ENCODE measurements at places on chromosomes 11 and 22.
A peak's percentile ranks its signal among the peaks of the same experiment; 100 is the strongest.

DNA sequence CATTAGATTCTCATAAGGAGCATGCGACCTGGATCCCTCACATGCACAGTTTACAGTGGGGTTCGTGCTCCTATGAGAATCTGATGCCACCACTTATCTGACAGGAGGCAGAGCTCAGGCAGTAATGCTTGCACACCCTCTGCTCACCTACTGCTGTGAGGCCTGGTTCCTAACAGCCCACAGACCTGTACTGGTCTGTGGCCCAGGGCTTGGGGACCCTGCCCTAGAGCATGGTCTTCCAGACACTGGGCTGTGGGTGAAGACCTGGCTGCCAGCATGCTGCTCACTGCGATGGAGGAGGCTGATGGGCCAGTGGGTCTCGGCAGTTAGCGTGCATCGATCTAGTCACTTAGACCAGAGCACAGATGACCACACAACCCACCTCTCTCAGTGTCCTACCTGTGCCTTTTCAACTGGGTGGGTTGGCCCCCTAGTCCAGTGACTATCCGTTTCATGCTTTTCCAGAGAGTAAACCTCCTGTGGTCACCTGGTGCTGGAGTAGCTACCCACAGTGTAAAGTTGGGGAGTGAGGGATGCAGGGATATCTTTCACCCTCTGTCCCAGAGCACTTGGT, 21.1 kb downstream of the MED15 start:
- DNase-seq, result no peak

GRCh38 chr22:27329131-27329850, 472.3 kb downstream of the MN1 start:
- DNase-seq, result no peak

DNA sequence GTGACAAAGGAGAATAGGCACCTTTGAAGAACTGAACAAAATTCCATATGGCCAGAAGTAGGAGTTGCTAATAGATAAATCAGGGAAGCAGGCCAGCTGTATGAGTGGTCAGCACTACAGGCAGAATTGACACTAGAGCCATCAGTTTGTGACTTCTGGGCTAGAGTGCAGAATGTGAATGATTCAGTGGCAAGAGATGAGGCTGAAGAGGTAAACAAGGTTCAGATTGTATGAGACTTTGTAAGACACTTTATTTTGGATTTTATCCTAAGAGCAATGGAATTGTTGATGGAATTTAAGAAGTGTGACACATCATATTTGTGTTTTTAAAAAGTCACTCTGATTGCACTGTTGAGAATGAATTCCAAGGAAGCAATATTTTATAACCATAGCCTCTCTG, 12.9 kb downstream of the BIRC3 start:
- DNase-seq, result no peak

DNA sequence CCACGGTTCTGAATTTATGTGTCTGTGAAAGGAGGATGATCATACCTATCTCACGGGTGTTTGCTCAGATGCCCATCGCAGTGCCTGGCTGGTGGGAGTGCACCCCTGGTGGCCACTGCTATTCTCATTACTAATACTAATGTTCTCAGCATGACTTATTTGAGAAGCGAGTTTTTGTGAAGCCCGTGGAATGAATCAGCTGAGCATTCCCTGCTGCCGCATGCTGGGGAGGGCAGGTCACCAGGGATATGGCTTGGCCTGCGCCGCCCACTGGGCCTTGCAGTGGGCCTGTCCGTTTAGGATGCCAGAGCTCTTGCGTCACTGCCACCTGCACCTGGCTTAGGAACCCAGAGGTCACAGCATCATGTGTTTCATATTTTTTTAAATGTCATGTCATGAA, 16.9 kb downstream of the CTTN start:
- no peak for DNase-seq

- DNase-seq, result peak; percentile 69
These were observed 36.0 kb downstream of the PRCP start for GRCh38 chr11:82864268-82864667.

GRCh38 chr11:22133776-22134175, 59.1 kb upstream of the ANO5 start:
- no peak for DNase-seq

GRCh38 chr11:93652161-93652597, 9.3 kb upstream of the CEP295 start:
- no peak for DNase-seq

DNA sequence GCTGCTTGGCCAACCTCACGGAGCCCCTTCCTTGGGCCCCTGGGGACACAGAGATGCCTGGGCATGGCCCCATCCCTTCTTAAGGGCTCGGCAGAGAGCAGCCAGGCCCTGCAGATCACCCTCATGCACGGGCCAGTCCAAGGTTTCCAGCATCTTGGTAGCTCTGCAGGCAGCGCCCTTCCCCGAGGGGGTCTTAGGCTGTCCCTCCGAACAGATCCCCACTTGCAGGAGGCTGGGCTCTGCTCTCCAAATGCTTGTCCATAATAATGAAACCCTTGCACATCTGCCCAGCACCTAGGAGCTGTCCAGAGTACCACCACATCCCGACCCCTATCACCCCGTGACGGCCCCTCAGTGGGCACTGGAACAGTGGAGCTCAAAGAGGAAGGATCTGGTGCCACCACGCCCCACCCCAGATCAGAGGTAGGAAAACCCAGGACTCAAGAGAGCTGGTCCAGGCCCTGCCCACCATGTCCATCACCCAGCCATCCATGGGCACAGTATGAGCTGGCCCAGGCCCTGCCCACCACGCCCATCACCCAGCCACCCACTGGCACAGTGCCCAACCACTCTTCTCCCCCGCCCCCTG, 92.5 kb upstream of the PRR5 start:
- DNase-seq, result no peak

- no peak for DNase-seq
These were observed 69.5 kb upstream of the SYT13 start for GRCh38 chr11:45355706-45356041.

- no peak for DNase-seq
These were observed 152.0 kb upstream of the SYN3 start for GRCh38 chr22:33209930-33210784.

DNA sequence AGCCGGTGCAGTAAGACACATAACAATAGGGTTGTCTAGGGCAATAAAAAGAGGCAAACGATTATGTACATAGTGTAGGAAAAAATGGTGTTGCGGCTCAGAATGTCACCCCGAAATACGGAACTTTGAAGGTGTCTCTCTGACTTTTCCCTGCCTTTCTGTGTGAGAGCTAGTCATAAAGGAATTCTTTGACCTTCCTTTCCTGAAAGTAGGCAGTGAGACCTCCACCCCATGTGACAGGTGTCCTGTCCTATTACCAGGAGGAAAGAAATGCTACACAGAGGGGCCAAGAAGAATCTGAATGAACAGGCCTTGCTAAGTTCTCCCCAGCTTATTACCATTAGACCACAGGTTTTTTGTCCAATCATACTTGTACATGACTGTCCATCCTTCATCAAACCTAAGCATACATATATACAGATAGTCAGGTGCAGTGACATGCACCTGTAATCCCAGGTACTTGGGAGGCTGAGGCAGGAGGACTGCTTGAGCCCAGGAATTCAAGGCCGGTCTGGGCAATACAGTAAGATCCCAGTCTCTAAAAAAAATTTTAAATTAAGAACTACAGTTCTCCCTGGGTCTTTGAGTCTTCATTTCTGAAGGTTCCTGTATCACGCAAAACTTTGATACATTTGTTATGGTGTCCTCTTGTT, 16.1 kb upstream of the TOP3B start:
- no peak for DNase-seq

DNA sequence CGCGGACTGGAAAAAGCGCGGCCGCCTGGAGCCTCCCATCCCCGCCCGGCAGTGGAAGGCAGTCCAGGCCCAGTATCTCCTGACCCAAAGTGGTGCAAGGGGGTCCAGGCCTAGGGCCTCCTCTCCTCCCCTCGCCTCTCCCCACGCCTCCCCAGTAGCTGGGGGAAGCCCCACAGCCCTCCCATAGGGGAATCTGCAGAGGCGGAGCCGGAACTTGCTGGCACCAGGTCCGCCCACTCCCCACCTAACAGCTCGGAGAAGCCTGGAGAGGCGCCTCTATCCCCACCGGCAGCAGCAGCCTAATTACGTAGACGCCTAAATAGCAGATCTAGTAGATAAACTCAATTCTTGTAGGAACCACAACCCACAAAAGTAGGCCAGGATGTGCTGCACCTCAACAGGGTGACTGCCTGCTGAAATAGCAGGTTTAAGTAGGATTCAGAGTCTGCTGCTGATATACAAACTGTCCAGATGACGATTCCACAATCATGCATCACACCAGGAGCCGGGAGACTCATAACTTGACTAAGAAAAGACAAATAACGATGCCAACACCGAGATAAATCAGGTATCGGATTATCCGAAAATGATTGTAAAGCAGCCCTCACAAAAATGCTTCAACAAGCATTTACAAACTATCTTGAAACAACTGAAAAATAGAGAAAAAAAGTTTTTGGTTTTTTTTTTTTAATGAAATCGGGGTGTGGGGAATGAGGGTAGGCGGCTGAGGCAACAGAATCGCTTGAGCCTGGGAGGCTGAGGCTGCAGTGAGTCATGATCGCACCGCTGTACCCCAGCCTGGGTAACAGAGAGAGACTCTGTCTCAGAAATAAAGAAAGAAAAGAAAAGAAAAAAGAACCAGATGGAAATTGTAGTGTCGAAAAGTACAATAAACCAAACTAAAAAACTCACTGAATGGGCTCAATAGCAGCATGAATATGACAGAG, 11.4 kb upstream of the BRD1 start:
- DNase-seq, result no peak

- no peak for DNase-seq
These were observed 70.2 kb downstream of the OR4C45 start for GRCh38 chr11:50102916-50103315.

DNA sequence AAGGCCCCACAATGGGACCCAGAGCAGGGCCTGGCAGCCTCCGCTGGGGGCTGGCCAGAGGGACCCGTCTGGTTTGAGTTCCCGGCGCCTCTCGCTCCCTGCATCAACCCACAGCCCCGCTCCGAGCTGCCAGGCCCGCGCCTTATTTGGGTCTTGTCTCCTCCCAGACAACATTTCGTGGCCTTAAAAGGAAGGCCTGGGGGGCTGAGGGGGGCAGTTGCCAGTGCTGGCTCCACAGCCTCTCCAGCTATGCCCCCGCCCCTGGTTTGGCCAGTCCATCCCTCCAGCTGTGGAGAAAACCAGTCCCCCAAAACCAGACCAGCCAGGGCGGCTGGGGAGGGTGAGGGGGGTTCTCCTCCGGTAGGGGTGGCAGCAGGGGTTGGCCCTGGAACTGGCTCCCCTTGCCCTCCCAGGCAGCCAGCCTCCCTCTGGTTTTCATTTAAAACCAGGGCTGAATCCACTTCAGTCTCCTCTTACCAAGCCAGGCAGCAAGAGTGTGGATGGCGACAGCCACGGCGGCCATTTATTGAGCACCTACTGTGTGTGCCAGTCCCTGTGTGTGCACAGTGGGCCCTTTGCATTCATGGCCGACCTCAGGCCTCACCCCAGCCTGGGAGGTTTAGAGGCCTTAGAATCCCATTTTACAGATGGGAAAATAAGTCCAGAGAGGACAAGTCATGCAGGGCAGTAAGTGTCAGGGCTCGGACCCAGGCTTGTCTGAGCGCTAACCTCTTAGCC, 18.6 kb downstream of the EMID1 start:
- no peak for DNase-seq

DNA sequence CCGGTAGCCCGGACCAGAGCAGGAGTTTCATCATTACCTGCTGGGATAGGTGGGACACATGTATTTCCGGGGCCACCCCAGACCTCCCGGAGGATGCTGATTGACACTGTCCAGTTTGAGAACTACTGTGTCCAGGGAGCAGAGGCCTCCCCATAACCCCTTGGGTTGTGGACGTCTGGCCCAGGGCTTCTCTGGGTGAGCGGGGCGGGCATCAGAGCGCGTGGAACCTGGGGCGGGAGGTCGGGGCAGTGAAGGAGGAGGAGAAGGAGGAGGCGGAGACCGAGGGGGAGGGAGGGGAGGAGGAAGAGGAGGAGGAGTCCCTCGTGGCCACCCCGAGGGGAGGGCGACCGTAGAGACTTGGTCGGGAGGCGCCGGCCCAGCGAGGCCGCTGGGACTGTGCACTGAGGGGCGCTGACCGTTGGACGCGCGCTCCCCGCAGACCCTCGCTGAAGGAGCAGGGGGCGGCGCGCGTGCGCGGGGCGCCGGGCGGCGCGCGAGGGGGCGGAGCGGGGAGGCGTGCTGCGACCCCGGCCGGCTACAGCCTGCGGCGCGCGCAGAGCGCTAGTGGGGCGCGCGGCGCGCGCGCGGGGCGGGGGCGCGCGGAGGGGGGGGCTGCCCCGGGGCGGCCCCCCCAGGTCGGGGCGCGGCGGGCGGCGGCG, at the start of gene GRK3:
TSS of gene GRK3 (plus strand) at position 356 of the 659 bp plus-strand sequence. CDS start 366 bp downstream, outside the sequence.
- peak; percentile 85 for DNase-seq

- peak; percentile 77 for DNase-seq
These were observed 63.7 kb downstream of the PRDM11 start for GRCh38 chr11:45209891-45210699.

DNA sequence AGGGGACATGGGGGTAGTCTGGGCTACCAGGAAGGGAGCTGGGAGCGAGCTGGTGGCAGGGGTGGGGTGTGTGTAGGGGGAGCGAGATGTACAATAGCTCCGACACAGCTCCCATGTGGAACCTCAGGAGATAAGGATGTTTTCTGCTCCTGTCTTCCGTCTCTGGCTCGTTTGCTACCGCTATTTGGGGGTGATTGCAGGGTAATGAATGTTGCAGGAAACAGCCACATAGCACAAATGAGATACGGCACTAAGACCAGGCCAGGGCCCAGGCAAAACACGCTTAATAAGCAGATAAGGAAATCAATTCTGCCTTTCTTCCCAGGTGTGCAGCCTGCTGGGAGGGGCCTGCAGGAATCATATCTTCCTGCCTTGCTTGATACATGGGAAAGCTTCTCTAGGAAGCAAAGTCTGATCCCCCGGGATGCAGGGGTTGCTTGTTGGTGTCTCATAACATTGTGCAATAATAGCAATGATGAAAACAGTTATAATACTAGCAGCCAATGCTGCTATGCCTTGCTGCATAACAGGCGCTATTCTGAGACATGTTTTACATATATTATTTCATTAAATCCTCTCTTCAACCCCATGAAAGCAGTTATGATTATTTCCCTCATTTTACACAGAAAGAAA, 158.7 kb downstream of the ST3GAL4 start:
- no peak for DNase-seq

- DNase-seq, result no peak
These were observed 396 bp downstream of the CCDC157 start for GRCh38 chr22:30357236-30357570.

GRCh38 chr11:111718436-111718835, 47.8 kb downstream of the PPP2R1B start:
- no peak for DNase-seq

All from sciatic nerve (tissue), 2 donors.